Ammon's horn (tissue), 1 donor: ENCODE measurements at places on chromosomes 6 and 20.

GRCh38 chr6:36302227-36302976 lies 32.5 kb downstream of the PNPLA1 start:
- DNase-seq = peak; percentile 90

GRCh38 chr20:63736893-63737694 lies 630 bp downstream of the LIME1 start:
- DNase-seq = no peak

DNA sequence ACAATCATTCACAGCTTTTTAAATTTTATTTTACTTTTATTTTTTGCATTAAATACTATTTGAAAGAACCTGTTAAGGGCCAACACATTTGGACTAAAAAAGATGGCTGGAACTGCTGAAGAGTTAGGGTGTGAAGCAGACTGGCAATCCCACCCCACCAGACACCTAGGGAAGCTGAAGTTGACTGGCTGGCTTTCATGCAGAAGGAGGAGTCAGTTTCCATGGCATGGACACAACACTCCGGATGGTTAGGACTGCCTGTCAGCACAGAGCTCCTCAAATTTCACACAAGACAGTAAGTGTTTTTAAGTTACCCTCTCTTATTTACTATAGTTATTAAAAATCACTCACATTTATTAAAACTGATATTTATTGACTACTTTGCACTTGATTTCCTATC lies at the start of gene ANKRD66:
TSS of gene ANKRD66 (plus strand) at position 238 of the 400 bp plus-strand sequence. CDS start 5,016 bp downstream, outside the sequence.
- no peak for DNase-seq

- DNase-seq = no peak
Observed at GRCh38 chr6:164148788-164149187, 734.3 kb downstream of the QKI start.

DNA sequence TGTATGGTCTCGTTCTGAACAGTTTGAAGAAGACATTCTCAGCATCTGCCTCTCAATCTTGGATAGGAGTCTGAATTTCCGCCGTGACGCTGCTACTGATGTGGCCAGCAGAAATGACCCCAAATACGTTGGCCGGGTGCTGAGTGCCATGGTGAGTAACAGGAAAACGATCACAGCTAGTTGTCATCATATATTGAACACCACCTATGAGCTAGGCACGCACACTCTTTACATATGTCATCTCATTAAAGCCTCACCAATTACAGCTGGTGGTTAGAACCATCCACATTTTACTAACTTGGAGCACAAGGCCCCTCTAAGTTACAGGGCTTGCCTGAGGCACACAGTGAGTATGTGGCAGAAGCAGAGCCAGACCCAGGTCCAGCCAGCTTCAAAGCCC lies 17.1 kb downstream of the TGM3 start:
- no peak for DNase-seq

DNA sequence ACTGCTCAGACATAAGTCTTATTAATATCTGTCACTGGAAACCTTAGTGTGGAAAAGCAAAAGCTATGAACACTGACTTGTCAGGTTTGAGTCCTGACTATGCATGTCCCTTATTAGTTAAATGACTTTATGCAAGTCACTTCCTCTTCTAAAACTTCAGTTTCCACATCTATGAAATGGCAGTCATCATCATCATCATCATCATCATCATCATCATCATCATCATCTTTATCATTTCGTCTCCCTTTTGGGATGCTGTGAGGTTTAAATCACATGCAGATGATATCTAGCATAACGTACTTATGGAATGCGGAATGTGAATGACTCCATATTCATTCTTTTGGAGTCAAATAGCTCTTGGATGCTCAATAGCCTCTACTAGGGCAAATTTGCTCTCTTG lies 24.5 kb downstream of the HDGFL1 start:
- DNase-seq = no peak

DNA sequence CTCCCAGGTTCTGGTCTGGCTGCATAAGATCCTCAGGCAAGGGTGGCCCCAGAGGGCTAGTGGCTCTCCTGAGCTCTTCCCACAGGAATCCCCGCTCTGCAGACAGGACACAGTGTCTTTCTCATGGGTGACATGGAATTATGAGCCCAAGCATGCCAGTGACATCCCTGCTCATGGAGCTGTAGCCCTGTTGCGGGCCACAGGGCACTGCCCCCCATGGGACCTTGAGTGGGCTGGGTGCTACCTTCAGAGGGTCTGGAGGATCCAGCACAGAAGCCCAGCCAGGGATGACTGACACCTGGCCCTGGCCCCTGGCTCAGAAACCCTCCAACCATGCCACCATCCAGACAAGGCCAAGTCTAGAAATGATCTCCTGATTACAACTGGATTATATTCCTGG lies 657.5 kb upstream of the DEFB115 start:
- DNase-seq = no peak

- no peak for DNase-seq
Observed at GRCh38 chr20:11982955-11983470, 65.3 kb downstream of the BTBD3 start.

GRCh38 chr20:23049201-23050075 lies at the start of gene THBD:
Gene THBD, minus strand, starts transcription at chr20:23049672. Its CDS starts 168 bp downstream, at chr20:23049504.
- no peak for DNase-seq

- DNase-seq = no peak
Observed at GRCh38 chr20:10581823-10582222, 92.0 kb downstream of the JAG1 start.

DNA sequence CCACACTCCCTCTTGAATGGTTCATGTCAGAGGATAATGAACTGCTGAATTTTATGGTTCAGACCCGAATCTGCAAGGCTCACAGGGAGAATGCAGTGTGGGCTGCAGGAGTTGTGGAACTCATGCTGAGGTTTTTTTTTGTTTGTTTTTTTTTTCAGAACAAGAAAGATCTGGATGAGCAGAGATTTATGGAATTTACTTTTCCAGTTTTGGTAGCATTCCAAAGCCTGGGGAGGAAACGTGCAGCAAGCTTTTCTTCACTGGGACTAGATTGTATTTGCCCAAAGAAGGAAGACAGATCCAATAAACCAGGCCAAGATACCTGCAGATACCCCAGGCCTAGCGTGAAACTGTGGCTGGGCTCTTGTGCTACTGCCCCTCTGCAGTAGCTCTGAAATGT lies 223.9 kb upstream of the TAB2 start:
- DNase-seq = no peak

- DNase-seq = peak; percentile 56
Observed at GRCh38 chr6:4316867-4317400, 181.6 kb upstream of the ECI2 start.

DNA sequence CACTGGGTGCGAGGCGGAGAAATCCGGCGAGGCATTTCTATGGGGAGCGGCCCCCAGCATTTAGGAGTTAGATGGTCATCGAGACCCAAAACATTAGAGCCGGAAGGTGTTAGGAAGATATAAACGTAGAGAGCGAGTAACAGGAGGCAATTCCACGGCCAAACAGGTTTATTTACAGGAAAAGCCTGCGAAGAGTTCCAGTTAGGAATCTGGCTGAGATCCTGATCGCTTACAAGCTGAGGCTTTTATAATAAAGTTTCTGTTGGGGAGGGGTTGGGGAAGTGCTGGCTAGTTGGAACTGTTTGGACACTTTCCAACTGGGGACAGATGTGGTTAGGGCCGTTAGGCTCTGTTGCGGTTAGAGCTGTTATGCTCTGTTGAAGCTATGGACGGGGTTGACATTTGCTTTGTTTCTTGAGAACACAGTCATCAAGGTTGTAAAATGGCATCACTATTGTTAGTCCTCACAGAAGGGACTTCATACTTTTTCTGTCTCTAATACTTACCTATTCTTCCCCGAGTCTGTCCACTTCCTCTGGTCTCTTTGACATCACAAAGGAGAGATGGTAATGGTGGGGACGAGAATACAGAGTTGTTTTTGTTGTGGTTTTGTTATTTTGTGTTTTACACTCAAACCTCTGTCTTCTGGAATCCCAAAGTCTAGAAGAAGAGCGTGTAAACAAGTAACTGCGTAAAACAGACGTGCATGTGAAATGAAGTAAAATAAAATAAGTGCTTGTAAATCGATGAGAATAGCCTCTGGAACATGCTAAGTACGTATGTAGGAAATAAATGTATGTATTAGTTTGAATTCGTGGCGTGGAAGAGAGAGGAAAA lies 554 bp upstream of the ZSCAN31 start:
- peak; percentile 51 for DNase-seq

GRCh38 chr6:67129780-67130179 lies 1422.8 kb upstream of the EYS start:
- no peak for DNase-seq
